ENCODE measurements at places on chromosomes 2 and 18. TPM values are rescaled to one million over a fixed set of nuclear protein-coding genes. Genes with fewer than 3 reads are reported as not detected.

Gene POTEI
- total RNA-seq, result not detected

Gene IAH1
- 71.5 TPM for total RNA-seq

Gene PPP3R1
- 29.9 TPM for total RNA-seq

Gene EGR4
- total RNA-seq, result not detected

Gene REG3G
- not detected for total RNA-seq

Gene CDKL4
- total RNA-seq, result 0.32 TPM

Gene FOXD4L1
- total RNA-seq, result under 0.01 TPM

Gene C2orf80
- not detected for total RNA-seq

Gene FAM161A
- 1.8 TPM for total RNA-seq

Gene RFX8
- total RNA-seq, result 0.16 TPM

Gene DYSF
- 4.3 TPM for total RNA-seq

Gene IL36RN
- not detected for total RNA-seq

Gene ALPI
- total RNA-seq, result not detected

Gene AOX1
- 23.7 TPM for total RNA-seq

Gene RAB6C
- not detected for total RNA-seq

Gene HOXD12
- total RNA-seq, result not detected

Gene SAG
- not detected for total RNA-seq

Gene ANKRD62
- not detected for total RNA-seq

Gene SLC19A3
- 1.0 TPM for total RNA-seq

Gene RGPD3
- under 0.01 TPM for total RNA-seq

Gene TTN
- total RNA-seq, result under 0.01 TPM

All from epithelial cell of alveolus of lung (primary cell).